SK-MEL-5 (cell line): ENCODE measurements at places on chromosomes 3 and 15. TPM values are rescaled to one million over a fixed set of nuclear protein-coding genes. Genes with fewer than 3 reads are reported as not detected.

Gene GPR176
- 5.3 and 6.3 TPM in 2 replicates for total RNA-seq

Gene CAPN3
- total RNA-seq, result 640 and 659 TPM in 2 replicates

Gene ARHGAP11A
- 17.7 and 27.0 TPM in 2 replicates for total RNA-seq

Gene CFAP91
- total RNA-seq, result not detected in 2 replicates

Gene ASB14
- not detected in 2 replicates for total RNA-seq

Gene EMC7
- total RNA-seq, result 49.6 and 58.5 TPM in 2 replicates

Gene CHRD
- 2.8 and 2.9 TPM in 2 replicates for total RNA-seq

Gene GPR62
- total RNA-seq, result not detected in 2 replicates

Gene SNX33
- total RNA-seq, result 10.5 TPM in 2 replicates

Gene HTR3E
- not detected in 2 replicates for total RNA-seq

Gene EPHB3
- total RNA-seq, result 0.37 and 0.67 TPM in 2 replicates

Gene NR2F2
- total RNA-seq, result 1.9 and 2.9 TPM in 2 replicates

Gene CYP11A1
- not detected in 2 replicates for total RNA-seq

Gene CPNE9
- total RNA-seq, result 0.53 and 0.79 TPM in 2 replicates

Gene BCHE
- total RNA-seq, result 68.8 and 78.1 TPM in 2 replicates

Gene MAGI1
- total RNA-seq, result 0.77 and 3.6 TPM in 2 replicates

Gene SKIL
- total RNA-seq, result 18.5 and 21.3 TPM in 2 replicates

Gene TIMP4
- total RNA-seq, result not detected in 2 replicates

Gene LARP6
- 25.4 and 31.2 TPM in 2 replicates for total RNA-seq

Gene PCCB
- 89.0 and 94.0 TPM in 2 replicates for total RNA-seq

Gene EFHB
- total RNA-seq, result 2.1 TPM in 1 of 2 replicates, not detected in the other

Gene CDHR4
- not detected in 2 replicates for total RNA-seq

Gene CTXN2
- total RNA-seq, result not detected in 2 replicates

Gene A4GNT
- total RNA-seq, result not detected in 2 replicates

Gene GNAT1
- not detected in 2 replicates for total RNA-seq

Gene LRRC34
- 4.9 and 6.5 TPM in 2 replicates for total RNA-seq

Gene ATP13A5
- not detected in 2 replicates for total RNA-seq

Gene CATSPER2
- total RNA-seq, result 0.50 and 0.53 TPM in 2 replicates

Gene SPTSSB
- total RNA-seq, result not detected in 2 replicates

Gene ADPRH
- 1.5 and 1.6 TPM in 2 replicates for total RNA-seq

Gene SCN11A
- not detected in 2 replicates for total RNA-seq

Gene AMIGO3
- 0.32 and 0.34 TPM in 2 replicates for total RNA-seq
